AG09309 (cell line): ENCODE measurements at places on chromosomes 2 and 18.

DNA sequence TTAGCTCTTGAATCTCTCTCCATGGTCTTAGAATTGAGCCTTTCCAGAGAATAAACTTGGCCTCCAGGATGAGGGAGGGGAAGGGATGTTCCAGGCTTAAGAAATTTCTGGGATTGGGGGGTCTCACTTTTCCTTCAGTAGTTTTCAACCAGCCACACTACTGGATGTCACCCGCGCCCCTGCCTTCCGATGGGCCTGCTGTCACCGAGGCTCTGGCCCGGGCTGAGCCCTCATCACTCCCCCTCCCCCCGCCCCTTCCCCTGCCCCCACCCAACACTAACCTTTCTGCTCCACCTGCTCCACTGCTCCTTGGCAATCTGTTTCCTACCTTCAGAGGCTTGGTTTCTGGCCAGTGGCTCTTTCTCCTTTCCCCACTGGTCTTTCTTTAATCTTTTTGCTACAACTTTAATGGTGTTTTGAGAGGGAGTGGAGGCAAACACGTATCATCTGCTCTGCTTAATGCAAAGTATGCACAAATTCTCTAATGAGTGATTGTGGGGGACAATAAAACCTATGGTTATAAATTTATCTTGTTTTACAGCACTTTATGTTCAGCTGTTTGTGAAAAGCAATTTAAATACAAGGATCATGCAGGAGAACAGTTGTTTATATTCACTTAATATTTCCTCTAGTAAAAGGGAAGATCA, 155.1 kb downstream of the WDSUB1 start:
- DNase-seq = no peak

- no peak for DNase-seq
Observed at GRCh38 chr2:23506531-23507266, 121.7 kb downstream of the KLHL29 start.

GRCh38 chr2:44479127-44479887, 117.6 kb downstream of the CAMKMT start:
- peak; percentile 77 for DNase-seq

DNA sequence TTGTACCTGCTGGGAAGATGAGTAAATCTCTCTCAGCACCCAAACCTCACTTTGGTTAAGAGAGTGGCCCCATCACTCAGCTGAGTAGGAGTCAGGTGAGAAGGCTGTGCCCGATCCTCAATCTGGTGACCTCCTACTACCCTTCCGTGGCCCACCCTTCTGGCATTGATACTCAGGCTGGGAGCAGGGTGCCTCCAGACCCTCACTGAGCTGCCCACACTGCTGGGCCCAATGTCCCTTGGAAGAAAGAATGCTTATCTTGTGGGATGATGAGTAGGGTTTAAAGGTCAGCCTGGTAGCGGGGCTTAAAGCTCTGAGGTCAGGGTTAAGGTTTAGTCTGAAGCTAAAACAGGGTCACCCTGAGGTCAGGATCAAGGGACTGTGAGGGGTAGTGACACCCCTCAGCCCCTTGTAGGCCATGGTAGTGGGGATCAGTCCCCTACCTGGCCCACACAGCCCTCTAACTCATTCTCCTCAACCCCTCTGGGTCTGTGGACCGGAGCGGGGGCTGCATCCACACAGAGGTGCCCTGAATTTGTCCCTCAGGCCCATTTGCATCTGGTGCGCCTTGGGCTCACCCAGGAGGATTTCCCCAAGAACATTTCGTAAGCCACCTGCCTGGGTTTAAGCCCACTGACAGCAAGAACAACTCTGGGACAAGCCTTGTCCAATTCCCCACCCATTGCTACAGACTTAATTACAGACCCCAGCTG, 123.8 kb downstream of the CYP26B1 start:
- DNase-seq = no peak

DNA sequence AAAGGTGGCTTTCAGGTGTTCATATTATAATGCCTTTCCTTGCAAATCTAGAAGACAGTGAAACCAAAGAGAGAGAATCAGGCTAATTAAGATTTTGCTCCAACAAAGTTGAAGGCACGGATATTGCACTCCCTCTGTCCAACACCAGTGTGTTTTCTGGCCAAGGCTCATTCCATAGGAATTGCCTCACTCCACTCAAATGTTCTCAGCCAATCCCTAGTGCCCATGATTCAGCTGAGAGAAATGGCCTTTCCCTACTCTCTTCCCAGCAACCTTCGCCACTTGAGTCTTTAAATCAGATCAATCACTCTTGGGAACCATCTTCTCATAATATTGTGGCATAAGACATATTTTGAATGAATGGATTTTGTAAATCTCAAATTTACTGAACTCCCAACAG, 768.2 kb upstream of the ACVR2A start:
- DNase-seq = no peak

DNA sequence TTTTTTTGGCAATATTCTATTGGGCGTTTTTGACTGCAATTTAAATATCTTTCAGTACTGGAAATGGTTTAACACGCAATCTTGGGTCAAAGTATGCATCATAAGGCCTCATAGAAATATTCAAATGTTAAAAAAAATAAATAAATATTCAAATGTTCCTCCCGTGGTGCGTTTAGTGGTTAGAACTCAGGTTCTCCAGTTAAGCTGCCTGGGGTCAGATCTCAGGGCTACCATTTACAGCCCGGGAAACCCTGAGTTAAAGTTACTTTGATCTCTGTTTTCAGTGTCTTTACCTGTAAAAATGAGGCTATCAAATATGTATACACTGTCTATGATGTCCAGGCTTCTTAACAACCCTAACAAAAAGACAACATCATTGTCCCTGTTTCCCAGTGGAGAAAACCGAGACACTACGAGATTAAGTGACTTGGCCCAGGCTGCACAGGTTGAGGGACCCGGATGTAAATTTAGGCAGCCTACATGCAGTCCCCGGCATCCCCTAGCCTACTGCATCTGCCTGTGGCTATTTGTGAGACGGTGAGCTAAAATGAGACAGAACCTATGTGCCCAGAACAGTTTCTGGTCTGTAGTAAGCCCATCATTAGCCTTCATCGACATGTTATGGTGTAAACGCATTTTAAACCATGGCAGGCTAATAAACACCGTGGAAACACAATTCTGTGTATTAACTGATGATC, 1.7 kb downstream of the FHL2 start:
- no peak for DNase-seq

GRCh38 chr2:45953376-45954027, 302.0 kb downstream of the PRKCE start:
- no peak for DNase-seq

DNA sequence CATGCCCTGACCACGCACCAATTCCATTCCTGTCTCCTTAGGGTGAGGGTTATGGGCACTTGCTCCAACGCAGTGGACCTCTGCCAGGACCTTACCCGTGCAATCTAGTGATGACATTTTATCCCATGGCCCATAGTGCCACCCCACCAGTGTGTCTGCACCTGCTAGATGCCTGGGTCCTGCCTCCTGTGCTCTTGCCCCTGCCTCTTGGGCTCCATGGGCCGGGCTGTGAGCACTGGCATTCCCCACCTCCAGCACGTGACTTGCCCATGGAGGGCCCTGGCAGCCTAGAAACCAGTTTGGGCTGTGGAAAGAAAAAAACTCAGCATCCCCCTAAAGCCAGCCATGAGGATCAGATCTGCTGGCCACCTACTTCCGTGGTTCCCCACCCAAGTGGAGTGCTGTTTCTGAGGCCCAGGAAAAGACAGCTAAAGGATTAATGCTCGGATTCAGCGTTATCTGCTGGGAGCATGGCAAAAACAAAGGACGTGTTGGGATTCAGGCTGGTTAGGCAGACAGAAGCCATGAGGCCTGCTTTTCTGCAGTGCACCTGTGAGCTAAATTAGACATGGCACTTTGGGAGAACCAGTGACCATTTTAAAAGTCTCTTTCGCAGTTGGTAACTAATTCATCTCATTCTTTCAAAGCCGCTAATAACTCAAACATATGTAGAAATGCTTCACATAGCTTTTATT, 129.2 kb downstream of the ALPK2 start:
- no peak for DNase-seq

- no peak for DNase-seq
Observed at GRCh38 chr2:40258135-40258457, 193.8 kb downstream of the SLC8A1 start.

GRCh38 chr2:202760848-202761247, 110.7 kb downstream of the ICA1L start:
- no peak for DNase-seq

GRCh38 chr2:45981384-45981930, 315.8 kb upstream of the EPAS1 start:
- DNase-seq = no peak

- DNase-seq = no peak
Observed at GRCh38 chr2:223877721-223878410, 40.5 kb upstream of the AP1S3 start.

GRCh38 chr18:12315911-12316310, 7.9 kb downstream of the TUBB6 start:
- DNase-seq = no peak

GRCh38 chr18:11322716-11323115, 173.3 kb upstream of the PIEZO2 start:
- DNase-seq = no peak

DNA sequence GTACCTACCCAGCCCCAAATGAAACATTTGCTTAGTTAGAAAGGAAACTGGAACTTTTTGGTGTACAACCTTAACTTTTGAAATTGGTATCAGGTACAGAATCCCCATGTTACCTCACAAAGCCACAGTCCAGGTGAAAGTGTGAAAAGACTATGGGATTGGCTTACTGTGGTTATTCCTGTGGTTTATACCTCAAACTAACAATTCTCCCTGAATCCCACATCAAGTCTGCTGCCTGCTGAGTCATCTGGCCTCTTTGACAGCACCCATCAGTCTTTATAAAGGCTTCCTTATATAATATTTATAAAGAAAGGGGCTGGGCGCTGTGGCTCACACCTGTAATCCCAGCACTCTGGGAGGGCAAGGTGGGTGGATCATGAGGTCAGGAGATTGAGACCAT, 164.6 kb downstream of the TMEM247 start:
- no peak for DNase-seq

DNA sequence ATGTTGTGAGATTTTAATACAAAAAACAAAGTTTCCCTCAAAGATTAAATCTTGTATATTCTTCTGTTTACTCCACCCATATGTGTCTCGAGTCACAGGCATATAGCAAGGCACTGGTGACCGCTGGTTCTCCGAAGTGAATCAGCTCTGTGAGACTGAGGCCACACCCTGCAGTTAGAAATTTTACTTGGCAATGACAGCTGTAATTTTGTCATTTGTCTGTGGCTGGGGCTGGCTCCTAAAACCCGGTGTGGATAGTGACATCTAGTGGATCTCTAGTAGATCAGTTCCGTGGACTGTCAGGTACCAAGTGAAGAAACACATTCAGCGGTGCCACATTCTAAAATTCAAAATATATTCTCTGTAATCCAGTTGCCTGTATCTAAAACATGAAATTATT, 278.0 kb downstream of the NEDD4L start:
- DNase-seq = peak; percentile 63

GRCh38 chr2:30177440-30177839, 30.6 kb downstream of the YPEL5 start:
- DNase-seq = no peak

DNA sequence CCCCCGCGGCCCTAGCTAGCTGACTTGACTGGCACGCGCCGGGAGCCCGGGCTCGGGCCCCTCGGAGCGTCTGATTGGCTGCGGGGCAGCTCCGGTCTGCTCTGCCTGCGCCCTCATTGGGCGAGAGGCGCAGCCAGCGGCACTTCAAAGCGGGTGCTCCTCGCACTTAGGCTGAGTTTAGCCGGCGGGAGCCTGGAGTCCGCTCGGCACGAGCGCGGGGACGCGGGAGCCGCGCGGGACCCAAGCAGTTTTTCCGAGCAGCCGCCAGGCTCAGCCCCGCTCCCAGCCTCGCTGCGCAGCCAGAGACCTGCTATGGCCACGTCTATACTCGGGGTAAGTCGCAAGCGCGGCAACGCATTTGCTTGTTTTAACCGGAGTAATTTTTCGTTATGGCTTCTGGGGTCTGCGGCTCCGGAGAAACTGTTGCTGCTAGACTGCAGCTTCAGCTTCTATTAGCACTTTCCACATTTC, at the start of gene SP9:
Gene SP9 (plus strand): TSS at position 174 of the 471 bp plus-strand sequence. CDS start 139 bp downstream, at position 313.
- peak; percentile 74 for DNase-seq

GRCh38 chr2:241030333-241030680, 31.9 kb downstream of the SNED1 start:
- DNase-seq = no peak

GRCh38 chr2:108988796-108989713, at the start of gene EDAR:
EDAR (minus strand) TSS chr2:108989220; CDS start chr2:108931014, 58,206 bp downstream.
- DNase-seq = no peak

GRCh38 chr2:214246417-214246816, 164.4 kb upstream of the VWC2L start:
- DNase-seq = no peak

DNA sequence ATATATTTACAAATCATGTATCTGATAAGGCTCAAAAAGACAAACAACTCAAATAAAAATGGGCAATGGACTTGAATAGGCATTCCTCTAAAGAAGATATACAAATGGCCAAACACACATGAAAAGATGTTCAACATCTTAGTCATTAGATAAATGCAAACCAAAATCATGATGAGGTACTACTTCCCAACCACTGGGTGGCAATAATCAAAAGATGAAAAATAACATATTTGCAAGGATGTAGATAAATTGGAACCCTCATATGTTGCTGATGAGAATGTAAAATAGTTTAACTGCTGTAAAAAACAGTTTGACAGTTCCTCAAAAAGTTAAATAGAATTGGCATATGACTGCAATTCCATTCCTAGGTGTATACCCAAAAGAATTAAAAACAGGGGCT, 132.3 kb downstream of the TTC32 start:
- no peak for DNase-seq

DNA sequence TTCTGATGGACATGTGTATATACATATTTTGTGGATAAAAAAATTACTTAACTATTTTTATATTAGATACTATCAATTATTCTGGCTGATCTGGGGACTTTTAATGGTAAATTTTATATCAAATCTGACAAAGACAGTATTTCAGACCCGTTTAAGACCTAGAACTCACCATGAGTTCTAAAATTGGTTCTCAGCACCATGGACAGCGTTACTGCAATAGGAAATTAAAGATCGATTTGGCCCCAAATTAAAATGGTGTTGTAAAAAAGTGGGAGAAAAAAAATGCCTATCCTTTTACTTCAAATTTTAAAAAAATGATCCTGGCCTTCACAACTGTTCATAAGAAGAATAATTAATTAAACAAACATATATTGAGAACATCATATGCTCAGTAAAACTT, 919 bp upstream of the SCN2A start:
- DNase-seq = peak; percentile 2

GRCh38 chr2:111923276-111923804, 24.9 kb downstream of the MERTK start:
- peak; percentile 41 for DNase-seq

DNA sequence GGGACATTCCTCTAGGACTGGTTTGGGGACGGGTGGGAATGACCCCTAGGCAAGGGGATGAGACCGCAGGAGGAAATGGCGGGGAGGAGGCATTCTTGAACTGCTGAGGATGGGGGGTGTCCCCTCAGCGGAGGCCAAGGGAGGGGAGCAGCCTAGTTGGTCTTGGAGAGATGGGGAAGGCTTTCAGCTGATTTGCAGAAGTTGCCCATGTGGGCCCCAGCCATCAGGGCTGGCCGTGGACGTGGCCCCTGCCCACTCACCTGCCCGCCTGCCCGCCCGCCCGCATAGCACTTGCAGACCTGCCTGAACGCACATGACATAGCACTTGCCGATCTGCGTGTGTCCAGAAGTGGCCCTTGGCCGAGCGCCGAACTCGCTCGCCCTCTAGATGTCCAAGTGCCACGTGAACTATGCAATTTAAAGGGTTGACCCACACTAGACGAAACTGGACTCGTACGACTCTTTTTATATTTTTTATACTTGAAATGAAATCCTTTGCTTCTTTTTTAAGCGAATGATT, 4.9 kb downstream of the INHBB start:
- DNase-seq = no peak
